ENCODE measurements at places on chromosomes 5 and 9.
A peak's percentile ranks its signal among the peaks of the same experiment; 100 is the strongest.

- DNase-seq: no peak
Observed at GRCh38 chr5:89351222-89351621, 468.2 kb upstream of the MEF2C start.

DNA sequence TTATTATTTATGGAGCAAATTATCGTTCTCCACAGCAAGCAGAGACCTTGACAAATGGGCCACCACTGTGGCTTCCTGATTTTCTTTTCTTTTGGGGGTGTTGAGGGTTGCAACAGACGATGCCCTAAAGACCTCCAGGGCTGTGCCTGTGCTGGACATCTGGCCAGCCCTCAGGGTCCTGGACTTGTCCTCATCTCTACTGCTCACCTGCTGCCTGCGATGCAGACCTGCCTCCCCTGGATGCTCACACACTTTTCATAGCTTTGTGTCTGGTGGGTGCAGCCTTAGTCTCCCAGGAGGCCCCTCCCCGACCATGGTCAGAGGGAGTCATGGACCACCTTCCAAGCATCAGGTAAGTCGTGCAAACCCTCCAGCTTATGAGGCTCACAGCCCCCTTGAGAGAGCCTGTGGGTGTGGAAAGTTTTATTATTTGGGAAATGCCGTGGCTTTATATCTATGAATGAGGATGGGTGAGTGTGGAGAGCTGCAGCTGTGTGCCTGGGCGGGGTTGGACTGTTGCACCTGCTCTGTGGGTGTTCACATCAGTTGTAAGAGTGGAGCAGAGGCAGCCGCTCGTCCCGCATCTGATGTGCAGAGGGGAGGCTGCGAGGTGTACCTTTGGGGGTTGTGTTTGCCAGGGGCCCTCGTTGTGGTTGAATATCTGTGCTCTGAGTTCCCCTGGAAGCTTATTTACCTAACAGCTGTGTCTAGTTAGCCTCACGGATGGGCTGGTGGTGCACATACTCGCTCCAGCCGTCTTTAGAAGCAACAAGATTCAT lies 126.3 kb upstream of the IRX4 start:
- no peak for DNase-seq

DNA sequence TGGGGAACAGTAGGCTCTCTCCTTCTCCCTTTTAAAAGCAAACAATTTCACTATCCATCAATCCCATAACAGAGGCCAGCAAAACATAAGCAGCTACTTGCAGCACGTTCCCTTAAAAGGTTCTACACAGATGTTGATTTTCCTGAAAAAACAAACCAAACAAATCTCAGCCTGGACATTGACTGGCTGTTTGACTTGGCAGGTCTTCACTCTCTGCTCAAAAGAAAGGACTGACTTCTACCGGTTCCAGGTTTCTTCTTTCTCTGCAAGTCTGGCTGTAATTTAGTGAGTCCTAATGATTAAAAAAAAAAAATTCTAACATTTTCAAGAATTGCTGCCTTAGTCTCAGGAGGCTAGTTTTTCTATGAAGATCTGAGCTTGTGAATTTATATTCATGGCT lies 203.1 kb upstream of the EFNA5 start:
- DNase-seq: no peak

- no peak for DNase-seq
Observed at GRCh38 chr5:74044936-74045335, 418.9 kb downstream of the ARHGEF28 start.

DNA sequence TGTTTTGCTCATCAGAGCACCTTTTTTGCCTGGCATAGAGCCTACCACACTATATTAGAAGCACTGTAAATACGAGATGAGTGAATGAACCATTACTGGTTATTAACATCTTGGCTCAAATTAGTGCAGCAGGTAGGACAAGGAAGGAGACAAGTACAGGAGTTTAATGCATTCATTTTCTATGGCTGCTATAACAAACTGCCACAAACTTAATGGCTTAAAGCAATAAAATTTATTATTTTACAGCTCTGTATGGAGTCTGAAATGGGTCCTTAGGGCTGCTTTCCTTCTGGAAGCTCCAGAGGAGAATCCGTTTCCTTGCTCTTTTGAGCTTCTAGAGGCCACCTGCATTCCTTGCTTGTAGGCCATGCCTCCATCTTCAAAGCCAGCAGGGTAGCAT lies 59.1 kb downstream of the PDE6A start:
- no peak for DNase-seq

DNA sequence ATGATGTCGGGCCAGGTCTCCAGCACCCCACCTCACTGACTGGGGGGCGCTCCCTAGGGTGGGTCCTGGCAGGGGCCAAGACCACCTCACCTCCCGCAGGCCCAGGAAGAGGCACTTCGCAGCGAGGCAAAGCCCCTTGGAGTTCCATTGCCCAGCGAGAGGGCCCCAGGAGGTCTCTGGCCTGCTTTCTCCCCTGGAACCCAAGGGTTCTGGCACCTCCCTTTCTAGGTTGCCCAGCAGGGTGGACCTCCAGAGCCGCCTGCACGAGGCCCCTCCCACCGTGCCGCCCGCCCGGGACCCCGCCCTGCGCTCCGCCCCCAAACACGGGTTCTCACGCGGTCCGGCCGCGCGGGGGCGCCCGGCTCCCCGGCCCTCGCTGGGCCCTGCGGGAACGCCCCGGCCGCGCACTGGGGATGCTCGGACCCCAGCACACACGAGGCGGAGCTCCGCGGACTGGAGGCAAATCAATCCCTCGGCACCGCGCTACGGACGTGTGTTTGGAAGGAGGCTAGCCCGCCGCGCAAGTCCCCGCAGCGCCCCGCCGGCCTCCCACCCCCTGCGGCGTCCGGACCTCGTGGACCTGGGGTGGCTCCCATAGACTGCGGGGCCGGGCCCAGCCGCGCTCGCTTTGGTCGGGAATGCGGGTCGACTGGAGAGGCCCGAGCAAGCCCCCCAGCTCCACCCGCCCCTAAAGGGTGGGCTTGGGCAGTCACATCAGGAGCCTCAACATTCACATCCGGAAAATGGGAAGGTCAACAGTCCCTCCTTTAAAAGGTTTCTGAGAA lies 99.5 kb upstream of the LMX1B start:
- DNase-seq: peak; percentile 24

- no peak for DNase-seq
Observed at GRCh38 chr9:76474419-76474818, 15.4 kb downstream of the GCNT1 start.

DNA sequence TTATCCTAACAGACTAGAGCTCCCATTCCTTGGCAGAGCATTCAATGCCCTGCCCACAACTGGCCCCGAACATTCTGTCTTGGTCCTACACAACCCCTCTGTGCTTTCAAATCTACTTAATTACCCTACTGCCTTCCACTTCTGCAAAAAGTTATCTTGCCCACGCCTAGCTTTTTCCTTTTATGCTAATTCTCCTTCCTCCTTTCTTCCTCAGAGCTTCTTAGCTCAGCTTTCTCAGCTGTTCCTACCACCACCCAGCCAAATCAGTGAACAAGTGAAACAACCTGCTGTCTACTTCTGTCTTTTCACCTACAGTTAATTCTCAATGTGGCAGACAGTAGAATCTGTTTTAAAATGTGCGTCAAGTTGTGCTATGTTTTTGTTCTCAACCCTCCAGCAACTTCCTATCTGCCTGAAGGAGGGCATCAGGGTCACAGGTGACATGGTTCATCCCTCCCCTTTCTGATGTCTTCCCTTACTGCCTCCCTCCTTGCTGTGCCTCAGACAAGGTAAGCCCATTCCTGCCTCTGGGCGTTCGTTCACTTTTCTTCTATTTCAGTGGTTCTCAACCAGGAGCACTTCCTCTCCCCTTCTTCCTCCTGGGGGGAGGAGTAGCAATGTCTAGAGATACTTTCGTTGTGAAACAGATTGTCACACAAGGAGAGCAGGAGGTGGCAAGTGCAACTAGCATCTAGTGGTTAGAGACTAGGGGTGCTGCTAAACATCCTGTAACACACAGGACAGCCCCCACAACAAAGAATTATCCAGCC lies 1.3 kb upstream of the REEP5 start:
- DNase-seq: no peak

Data from stimulated activated CD4-positive, alpha-beta T cell treated with anti-CD3 and anti-CD28 coated beads, Interleukin-1b, Interleukin-23, amount 100 ng/mL, for 1 hour (primary cell).